ENCODE measurements at places on chromosomes 11 and 22.

- no peaks in the 10 kb centered on the region for H3K4me1 ChIP-seq
- H3K4me3 ChIP-seq: no peak overlapping the region
- DNase-seq: no peak
- no peak overlapping the region for H3K27ac ChIP-seq
Observed at GRCh38 chr11:45872651-45873356, 12.6 kb upstream of the MAPK8IP1 start.

DNA sequence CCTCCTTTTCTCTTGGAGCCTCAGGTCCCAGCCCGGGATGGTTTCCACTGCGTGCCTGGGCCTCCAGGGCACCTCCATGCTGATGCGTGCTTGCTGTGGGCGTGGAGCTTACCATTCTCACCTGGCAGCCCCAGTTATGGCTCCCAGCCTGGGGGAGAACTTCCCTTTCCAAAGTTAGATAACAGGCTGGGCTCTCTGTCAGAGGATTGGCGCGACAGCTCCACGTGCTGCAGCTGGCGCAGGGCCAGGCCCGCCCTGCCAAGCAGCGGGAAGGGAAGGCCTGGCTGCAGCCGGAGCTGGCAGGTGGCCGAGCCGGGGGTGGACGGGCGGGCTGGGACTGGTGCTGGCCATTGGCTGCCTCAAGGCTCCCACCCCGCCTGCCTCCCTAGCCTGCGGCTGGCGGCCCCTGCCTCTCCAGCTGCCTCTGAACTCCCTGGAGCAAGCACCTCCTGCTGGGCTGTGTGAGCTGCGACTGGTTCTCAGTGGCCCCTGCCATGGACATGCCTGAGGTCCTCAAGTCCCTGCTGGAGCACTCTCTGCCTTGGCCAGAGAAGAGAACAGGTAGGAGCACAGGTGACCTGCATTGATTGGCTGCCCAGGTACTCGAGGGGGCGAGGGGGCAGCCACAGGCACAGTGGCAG lies 14.6 kb upstream of the TEF start:
- no peaks in the 10 kb centered on the region for H3K4me1 ChIP-seq
- H3K36me3 ChIP-seq: no peaks in the 10 kb centered on the region
- peaks cover 6% of the 10 kb centered on the region for H3K27me3 ChIP-seq
- no peak overlapping the region for H3K27ac ChIP-seq

DNA sequence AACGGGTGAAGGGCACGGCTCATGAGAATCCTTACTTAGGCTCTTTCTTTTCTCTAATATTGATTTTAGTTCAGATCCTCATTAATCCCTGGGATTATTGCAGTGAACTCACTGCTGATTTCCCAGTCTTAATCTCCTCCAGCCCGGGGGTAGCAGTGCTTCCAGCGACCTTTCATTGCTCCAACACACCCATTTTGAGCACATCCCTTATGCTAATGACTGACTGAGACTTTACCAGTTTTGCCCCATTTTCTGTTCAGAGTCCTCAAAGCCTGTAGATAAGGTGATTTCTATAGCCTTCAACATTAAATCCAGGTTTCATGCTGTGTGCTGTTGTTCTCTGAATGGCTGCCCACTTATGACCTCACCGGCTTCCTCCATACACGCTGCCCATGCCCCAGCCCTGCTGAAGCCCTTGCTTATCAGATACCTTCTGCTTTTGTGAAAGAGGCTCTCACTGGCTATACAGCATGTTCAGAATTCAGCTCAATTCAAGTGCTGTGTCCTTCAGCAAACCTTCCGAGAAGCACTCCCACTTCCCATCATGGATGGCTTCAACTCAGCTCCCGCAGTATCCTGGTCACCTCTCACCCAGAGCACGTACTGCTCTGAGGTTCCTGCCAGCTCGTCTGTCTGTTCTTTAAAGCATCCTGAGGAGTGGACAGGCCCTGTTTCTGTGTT lies 49.0 kb downstream of the PPFIA1 start:
- no peak for DNase-seq
- H3K4me3 ChIP-seq: no peak overlapping the region
- H3K27me3 ChIP-seq: no peaks in the 10 kb centered on the region
- no peaks in the 10 kb centered on the region for H3K4me1 ChIP-seq

- H3K27me3 ChIP-seq: peaks cover 35% of the 10 kb centered on the region
- H3K4me1 ChIP-seq: peaks cover 10% of the 10 kb centered on the region
- no peak overlapping the region for H3K27ac ChIP-seq
- no peaks in the 10 kb centered on the region for H3K36me3 ChIP-seq
- DNase-seq: no peak
Observed at GRCh38 chr11:60504219-60504905, 10.8 kb upstream of the MS4A13 start.

- H3K27ac ChIP-seq: no peak overlapping the region
- DNase-seq: no peak
- no peak overlapping the region for H3K4me3 ChIP-seq
- no peaks in the 10 kb centered on the region for H3K4me1 ChIP-seq
- no peaks in the 10 kb centered on the region for H3K36me3 ChIP-seq
Observed at GRCh38 chr11:16289541-16289940, 66.8 kb downstream of the SOX6 start.

GRCh38 chr22:33921525-33922348 lies 1.5 kb upstream of the LARGE1 start:
- peaks cover 6% of the 10 kb centered on the region for H3K4me1 ChIP-seq
- peaks cover 35% of the 10 kb centered on the region for H3K27me3 ChIP-seq
- DNase-seq: no peak
- H3K4me3 ChIP-seq: peak overlapping the region; percentile 61
- no peak overlapping the region for H3K27ac ChIP-seq

DNA sequence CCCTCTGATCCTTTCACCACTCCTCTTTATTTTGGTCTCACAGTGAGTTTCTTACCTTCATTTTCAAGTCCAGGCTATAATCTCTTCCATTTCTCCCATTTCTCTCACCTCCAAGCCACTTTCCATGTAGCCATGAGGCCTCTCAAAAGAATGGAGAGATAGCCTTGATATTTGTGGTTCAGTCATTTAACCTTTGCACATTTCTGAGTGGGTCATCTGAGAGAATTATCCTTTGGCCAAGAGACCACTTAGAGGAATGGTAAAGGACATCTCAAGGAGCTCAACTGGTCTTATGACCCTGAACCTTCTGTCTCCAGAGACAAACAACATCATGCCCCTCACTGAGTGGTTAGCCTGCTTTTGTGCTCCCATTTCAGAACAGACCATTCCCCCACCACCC lies 121.1 kb downstream of the KIRREL3 start:
- no peak overlapping the region for H3K4me3 ChIP-seq
- no peaks in the 10 kb centered on the region for H3K4me1 ChIP-seq
- no peaks in the 10 kb centered on the region for H3K36me3 ChIP-seq
- no peak for DNase-seq
- H3K27me3 ChIP-seq: peaks cover 4% of the 10 kb centered on the region

DNA sequence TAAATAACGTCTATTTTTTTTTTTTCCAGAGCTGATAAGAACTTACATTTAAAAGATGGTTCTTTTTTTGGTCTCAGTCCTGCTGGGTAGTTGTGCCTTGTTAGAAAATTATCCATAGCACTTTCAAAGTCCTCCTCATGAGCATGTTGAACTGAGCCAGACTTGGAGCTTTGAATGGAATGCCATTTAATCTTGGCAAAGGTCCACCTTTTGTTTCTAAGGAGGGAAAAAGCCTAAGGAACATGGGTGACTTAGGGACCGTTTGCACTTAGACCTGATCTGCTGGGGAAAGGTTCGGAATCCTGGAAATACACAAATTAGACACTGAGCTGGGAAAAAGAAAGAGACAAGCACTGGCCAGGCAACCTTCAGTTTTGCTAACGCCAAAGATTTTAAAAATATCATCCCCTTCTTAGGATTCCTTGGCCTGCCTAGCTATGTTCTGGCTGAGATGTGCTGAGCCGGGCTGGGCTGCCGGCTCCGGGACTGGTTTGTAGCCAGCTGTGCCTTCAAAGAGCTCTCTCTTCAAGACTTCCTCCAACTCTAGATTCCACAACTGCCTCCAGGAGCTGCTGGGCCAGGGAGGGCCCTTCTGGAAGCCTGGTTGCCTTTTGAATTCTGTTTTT lies 67.4 kb downstream of the ENDOD1 start:
- H3K36me3 ChIP-seq: peaks cover 17% of the 10 kb centered on the region
- no peak overlapping the region for H3K27ac ChIP-seq
- no peaks in the 10 kb centered on the region for H3K27me3 ChIP-seq

DNA sequence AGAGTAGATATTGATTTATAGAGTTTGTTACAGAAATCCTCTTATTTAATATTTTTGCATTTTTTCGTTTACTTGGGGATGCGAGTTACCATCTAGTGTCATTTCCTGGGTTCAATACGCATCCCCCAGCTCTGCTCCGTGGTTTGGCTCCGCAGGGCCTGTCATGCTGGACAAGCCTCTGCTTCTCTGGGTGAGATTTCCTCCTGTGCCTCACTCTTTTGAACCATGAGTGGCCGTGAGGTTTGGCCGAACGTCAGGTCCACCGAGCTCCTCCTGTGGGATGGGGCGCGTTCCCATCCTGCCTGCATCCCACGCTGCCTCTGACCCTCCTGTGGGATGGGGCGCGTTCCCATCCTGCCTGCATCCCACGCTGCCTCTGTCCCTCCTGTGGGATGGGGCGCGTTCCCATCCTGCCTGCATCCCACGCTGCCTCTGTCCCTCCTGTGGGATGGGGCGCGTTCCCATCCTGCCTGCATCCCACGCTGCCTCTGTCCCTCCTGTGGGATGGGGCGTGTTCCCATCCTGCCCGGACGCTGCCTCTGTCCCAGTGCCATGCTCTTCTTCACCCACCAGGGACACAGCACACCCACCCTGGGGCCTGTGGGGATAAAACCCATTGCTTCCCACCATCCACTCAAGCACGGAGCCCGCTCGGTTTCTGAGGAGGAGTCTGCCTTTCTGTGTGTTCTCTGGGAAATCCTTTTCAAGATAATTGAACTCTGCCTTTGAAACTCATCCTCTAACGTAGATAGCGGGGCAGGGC lies 506.8 kb downstream of the BRD1 start:
- no peak for DNase-seq
- H3K36me3 ChIP-seq: no peaks in the 10 kb centered on the region
- H3K27ac ChIP-seq: no peak overlapping the region
- H3K27me3 ChIP-seq: peaks cover 12% of the 10 kb centered on the region
- H3K4me1 ChIP-seq: no peaks in the 10 kb centered on the region
- H3K4me3 ChIP-seq: no peak overlapping the region

DNA sequence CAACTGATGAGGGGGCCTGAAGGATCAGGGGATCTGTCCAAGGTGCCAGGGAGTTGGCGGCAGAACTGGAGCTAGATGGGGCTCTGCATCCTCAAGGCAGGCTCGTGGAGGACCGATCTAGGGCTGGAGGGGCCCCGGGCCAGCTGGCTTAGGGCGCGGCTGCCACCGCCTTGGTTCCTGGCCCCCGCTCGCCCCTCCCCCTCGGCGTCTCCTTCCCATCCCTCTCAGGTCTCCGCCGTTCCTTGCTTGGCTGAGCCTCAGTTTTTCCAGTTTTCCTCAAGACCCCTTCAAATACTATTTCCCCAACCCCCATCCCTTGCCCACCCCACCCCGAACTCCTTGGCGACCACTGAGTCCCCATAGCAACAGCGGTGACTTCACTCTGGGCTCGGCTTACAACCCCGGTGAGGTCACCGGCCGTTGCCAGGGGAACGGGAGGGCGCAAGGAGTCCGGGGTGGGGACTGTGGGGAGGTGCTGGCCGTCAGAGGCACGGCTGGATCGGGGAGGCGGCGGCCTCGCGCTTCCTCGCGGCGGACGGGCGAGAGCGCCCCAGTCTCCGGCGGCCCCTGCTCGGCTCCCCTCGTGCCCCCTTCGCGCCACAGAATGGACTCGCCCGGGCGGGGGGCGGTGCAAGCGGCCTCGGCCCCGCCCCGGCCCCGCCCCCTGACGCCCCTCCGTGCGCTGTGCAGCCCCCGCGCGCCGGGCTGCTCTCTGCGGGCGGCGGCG lies 7.5 kb downstream of the FREY1 start:
- H3K4me3 ChIP-seq: peak overlapping the region; percentile 42
- H3K36me3 ChIP-seq: no peaks in the 10 kb centered on the region
- H3K27ac ChIP-seq: no peak overlapping the region
- H3K4me1 ChIP-seq: no peaks in the 10 kb centered on the region
- peaks cover 30% of the 10 kb centered on the region for H3K27me3 ChIP-seq
- DNase-seq: peak; percentile 66

- H3K4me3 ChIP-seq: no peak overlapping the region
- H3K27ac ChIP-seq: no peak overlapping the region
- no peak for DNase-seq
Observed at GRCh38 chr22:24190159-24190540, 8.9 kb downstream of the SUSD2 start.

DNA sequence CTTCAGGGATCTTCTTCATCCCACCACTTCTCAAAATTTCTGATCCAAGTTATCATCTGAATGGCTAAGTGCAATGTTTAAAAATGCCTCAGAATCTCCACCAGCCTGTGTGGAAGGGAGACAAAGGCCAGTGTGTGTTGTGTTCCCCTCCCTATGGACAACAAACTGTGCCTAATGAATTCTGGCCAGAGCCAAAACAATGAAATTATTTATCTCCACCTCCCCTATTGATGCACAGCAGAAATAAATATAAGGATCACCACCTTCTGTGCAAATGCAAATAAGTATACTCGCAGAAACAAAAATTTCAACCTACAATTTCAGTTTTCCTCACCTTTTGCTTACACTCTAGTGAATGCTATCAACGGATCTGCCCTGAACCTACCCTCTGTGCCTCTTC lies 75.8 kb downstream of the GAB2 start:
- H3K4me3 ChIP-seq: no peak overlapping the region
- H3K36me3 ChIP-seq: peaks cover 28% of the 10 kb centered on the region
- H3K27me3 ChIP-seq: peaks cover 7% of the 10 kb centered on the region
- DNase-seq: no peak

DNA sequence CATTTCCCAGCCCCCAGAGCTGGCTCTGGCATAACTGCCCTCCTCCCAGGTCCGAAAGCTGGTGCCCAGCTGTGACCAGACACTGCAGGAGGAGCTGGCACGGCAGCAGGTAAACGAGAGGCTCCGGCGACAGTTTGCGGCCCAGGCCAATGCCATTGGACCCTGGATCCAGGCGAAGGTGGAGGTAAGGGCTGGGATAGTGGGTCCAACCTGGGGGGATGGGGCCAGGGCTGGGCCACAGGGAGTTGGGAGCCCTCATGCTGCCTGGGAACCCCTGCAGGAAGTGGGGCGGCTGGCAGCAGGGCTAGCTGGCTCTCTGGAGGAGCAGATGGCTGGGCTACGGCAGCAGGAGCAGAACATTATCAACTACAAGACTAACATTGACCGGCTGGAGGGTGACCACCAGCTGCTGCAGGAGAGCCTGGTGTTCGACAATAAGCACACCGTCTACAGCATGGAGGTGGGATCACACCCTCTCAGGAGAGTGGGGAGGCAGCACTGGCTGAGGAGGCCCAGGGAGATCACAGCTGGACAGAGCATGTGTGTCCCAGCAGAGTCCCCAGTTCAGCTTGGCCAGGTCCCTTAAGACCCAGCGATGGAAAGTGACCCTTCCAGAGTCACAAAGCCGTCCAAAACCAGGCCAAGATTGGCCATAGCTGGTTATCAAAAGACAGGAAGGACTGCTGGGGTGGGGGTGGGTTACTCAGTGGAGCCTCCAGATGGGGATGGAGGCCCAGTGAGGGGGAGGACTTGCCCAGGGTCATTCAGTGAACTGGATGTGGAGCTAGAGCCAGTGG lies 7.0 kb downstream of the CTSF start:
- no peaks in the 10 kb centered on the region for H3K4me1 ChIP-seq
- no peak for DNase-seq
- H3K27me3 ChIP-seq: peaks cover 14% of the 10 kb centered on the region
- H3K4me3 ChIP-seq: no peak overlapping the region
- no peaks in the 10 kb centered on the region for H3K36me3 ChIP-seq

Data from activated T-helper 1 cell treated with anti-CD3 and anti-CD28 coated beads, Interleukin-12 subunit alpha, Interleukin-12 subunit beta, Interleukin-2, Interleukin-4 antibody, amounts not matched to agents 30 ng/mL and 10 ng/mL and 1 ng/mL, durations not matched to agents 14 hours and 24 hours and 36 hours (primary cell).